ENCODE measurements at places on chromosomes 5 and 9.
A peak's percentile ranks its signal among the peaks of the same experiment; 100 is the strongest.

GRCh38 chr5:95738072-95738471, 6.9 kb downstream of the RHOBTB3 start:
- no peak for DNase-seq

- peak; percentile 69 for DNase-seq
These were observed 453.5 kb downstream of the RAB3C start for GRCh38 chr5:59036274-59036961.

DNA sequence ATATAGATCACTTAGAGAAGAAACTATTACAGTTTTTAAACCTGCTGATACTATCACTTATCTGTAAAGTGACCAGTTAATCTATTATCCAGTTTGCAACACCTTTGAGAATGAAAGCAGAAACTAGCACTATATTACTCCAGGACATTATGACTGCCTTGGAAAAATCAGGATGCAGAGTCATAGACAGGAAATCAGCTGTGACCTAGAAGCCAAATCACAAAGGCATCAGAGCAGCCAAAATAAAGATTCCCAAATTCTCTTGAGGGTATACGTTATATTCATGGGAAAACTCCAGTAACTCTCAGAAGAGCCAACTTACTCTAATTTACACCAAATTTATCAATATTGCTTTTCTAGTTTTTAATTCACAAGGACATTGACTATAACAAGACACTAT, 49.9 kb downstream of the CDO1 start:
- DNase-seq: no peak

- no peak for DNase-seq
These were observed 5.1 kb downstream of the LIFR start for GRCh38 chr5:38551030-38552017.

GRCh38 chr5:159471904-159472303, 141.6 kb upstream of the IL12B start:
- DNase-seq: no peak

GRCh38 chr9:91572044-91572443, 148.4 kb upstream of the NFIL3 start:
- no peak for DNase-seq

DNA sequence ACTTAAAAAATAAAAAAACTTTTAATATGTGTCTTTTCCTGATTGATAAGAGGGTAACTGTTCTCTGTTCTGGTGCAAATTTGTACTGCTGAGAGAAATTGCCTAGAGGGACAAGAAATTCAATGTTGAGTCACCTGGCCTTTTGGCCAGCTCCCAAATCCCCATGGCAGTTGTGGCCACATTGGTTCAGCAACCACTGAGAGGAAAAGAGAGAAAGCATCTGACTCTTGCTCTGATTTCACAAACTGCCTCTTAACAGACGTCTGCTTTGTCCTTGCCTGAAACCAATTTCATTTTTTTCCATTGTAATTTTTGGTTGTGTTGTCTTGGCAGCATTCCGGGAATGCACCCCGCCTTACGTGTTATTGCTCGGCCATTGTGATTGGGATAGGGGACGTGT, 42.4 kb downstream of the NTRK2 start:
- DNase-seq: no peak

GRCh38 chr5:177355868-177356168, 1.9 kb upstream of the RGS14 start:
- DNase-seq: no peak

DNA sequence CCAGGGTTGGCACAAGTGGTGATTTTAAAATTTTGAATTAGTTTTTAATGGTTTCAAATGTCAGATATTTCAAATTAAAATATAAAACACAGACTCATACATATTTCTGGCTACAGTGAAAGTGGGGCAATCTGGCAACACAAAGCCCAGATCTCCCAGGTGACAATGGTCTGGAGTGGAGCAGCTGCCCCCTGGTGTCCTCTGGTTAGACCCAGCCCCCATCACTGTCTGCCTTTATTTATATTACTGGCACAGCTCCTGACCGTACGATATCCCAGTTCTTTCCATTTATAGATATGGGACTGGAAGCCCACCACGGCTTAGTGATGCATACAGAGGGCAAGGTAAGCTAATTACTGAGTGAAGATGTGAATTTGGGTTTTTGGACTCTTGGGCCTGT, 37.3 kb downstream of the MACIR start:
- no peak for DNase-seq

GRCh38 chr5:32231241-32231640, 57.1 kb upstream of the GOLPH3 start:
- no peak for DNase-seq

GRCh38 chr9:112556497-112557442, 70.1 kb downstream of the KIAA1958 start:
- DNase-seq: no peak

- no peak for DNase-seq
These were observed 2.1 kb downstream of the GTF3C4 start for GRCh38 chr9:132672413-132672690.

DNA sequence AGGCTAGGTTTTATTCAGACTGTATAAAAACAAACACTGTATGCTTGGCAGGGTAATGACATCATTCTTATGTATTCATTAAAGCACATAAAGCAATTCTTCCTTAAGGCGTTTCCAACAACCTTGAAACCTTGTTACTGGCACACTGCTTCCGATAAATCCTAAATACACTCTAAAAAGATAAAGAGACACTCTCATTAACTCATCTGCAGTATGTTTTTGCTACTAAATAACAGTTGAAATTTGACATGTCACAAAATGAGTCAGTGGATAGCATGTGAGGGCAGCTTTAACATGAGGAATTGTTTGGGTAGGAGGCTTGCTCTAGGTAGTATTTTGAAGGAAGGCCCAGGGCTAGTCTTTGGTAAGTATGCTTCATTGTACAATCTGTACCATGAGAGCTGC, 13.7 kb downstream of the YIPF5 start:
- DNase-seq: no peak

DNA sequence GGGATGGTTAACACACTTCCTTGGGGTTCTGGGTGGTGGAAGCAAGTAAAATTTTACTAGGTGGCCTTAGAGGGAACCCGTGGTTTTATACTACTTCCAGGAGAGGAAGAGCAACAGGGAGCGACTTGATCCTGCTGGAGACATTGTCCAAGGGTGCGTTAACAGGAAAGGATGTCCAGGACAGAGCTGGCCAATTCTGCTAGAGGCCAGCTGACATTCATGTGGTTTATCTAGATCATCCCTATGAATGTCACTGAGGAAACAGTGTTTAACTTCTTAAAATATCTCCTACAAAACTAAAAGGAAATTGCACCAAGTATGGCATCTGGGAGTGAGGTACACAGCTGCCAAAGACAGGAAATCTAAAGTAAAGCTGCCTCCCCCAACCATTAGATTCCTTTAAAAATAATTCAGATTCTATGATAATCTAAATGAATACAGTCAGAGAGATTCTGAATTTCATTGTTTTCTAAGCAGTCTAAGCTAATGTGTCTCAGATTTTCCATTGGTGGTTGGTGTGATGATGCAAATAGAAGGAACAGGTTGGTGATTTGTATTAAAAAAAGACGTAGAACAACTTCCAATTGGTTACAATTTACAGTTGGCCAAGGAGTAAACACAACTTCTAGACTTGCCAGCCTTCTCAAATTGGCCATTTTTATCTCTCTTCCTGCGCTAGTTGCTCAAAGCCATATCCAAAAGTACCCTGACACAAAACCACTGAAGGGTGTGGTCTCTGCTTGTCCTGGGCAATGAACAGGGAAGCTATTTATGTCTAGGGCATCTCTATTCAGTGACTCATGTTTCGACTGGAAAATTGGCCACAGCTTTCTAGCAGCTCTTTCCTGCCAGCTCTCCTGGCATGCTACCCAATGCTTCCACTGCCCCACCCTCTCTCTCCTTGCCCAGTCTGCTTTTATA, 574.7 kb upstream of the MEF2C start:
- DNase-seq: no peak

DNA sequence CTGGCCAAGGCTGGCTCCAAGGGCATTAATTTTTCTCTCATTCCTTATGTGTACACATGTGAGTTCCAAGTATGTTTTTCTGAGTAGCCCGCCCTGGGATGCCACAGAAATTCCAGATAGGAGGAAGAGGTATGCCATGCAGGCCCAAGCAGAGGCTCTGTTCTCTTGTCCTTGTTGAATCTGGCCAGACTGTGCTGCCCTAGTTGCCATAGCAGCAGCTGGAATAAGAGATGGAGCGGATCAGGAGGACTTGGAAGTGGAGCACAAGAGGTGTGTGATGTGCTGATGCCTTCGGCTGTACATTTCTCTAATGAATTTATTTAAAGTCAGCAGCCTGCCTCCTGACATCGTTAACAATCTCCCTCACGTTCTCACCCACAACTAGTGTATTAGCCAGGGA, 235.6 kb upstream of the RPS23 start:
- DNase-seq: no peak

GRCh38 chr5:168477060-168477459, 9.2 kb upstream of the RARS1 start:
- no peak for DNase-seq

GRCh38 chr9:112532427-112532826, 45.8 kb downstream of the KIAA1958 start:
- no peak for DNase-seq

- DNase-seq: no peak
These were observed 36.6 kb downstream of the PCDH1 start for GRCh38 chr5:141841378-141842180.

DNA sequence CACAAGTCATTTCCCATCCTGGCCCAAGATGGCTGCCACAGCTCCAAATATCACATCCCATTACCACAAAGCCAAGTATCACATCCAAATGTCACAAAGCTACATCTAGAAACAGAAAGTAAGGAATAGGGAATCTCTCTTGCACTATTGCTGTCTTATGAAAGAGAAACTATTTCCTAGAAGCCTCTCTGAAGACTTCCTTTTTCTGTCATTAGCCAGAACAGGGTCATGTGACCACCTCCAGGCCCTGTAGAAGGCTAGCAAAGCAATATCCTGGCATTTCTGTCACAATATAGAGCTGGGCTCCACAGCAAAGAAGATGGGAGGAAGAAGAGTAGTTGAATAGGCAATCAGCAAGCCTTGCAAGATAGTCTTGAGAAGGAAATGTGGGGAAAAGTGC, 99.2 kb downstream of the SH3TC2 start:
- no peak for DNase-seq

- no peak for DNase-seq
These were observed 320.1 kb downstream of the TRPM3 start for GRCh38 chr9:70801181-70801829.

- DNase-seq: peak; percentile 7
These were observed 29.3 kb upstream of the OBP2B start for GRCh38 chr9:133238272-133238850.

DNA sequence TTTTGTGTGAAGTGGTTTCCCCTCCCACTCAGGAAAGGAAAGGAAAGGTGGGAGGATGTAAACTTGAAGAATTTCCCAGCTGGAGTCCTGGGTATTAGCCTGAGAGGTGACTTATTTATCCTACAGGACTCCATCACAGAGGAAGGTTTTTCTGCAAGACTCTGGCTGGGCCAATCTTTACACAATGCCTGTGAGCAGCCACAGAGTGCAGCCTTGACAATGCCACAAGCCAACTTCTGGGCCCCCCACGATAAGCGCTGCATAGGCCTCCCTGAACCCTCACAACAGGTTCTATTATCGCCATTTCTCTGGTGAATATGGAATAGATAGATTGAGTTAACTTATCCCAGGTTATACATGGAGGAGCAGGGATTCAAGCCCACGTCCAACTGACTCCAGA, 12.4 kb downstream of the TTC39B start:
- DNase-seq: no peak

GRCh38 chr5:93273176-93273575, 307.8 kb downstream of the NR2F1-AS1 start:
- no peak for DNase-seq

GRCh38 chr5:67065696-67066095, 130.9 kb downstream of the CD180 start:
- no peak for DNase-seq

DNA sequence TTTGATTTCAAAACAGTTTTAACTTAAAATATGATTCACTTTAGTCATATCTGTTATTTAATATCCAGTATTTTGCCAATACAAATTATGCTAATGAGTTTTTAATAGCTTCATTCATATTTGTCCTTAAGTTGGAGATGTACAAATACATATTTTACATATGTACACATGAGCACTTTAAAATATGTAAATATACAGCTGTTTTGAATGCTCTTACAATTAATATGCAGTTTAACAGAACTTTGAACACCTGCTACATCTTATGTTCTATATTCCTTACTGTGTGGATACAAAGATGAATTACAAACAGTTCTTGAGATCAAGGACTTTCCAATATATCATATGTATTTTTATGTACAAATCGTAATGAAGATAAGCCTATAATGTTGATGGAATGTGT, 74.0 kb downstream of the CHSY3 start:
- no peak for DNase-seq

DNA sequence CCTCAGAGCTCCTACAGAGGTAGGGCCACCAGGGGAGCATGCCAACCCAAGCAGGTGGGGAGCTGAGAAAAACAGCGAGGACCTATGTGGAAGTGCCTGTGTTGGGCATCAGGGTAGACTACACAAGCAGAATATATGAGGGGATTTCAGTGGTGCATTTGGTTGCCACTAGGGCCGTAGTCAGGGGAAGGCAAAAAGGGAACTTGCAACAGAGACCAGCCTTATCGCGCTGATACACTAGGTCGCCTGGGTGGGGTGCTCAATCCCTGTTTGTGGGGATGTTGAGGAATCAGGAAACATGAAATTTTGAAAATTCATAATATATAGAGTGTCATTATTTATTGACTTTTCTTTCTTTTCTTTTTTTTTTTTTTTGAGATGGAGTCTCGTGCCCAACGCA, 370.9 kb upstream of the PRR16 start:
- no peak for DNase-seq

GRCh38 chr5:94745786-94746730, 127.6 kb downstream of the SLF1 start:
- no peak for DNase-seq

DNA sequence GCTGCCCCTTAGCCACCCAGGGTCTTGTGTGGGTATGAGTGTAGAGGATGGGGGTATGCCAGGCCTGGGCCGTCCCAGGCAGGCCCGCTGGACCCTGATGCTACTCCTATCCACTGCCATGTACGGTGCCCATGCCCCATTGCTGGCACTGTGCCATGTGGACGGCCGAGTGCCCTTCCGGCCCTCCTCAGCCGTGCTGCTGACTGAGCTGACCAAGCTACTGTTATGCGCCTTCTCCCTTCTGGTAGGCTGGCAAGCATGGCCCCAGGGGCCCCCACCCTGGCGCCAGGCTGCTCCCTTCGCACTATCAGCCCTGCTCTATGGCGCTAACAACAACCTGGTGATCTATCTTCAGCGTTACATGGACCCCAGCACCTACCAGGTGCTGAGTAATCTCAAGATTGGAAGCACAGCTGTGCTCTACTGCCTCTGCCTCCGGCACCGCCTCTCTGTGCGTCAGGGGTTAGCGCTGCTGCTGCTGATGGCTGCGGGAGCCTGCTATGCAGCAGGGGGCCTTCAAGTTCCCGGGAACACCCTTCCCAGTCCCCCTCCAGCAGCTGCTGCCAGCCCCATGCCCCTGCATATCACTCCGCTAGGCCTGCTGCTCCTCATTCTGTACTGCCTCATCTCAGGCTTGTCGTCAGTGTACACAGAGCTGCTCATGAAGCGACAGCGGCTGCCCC, 2.6 kb downstream of the SLC35A4 start:
- no peak for DNase-seq
